ENCODE measurements at places on chromosomes 6 and 20. TPM values are rescaled to one million over a fixed set of nuclear protein-coding genes. Genes with fewer than 3 reads are reported as not detected.

ALDH8A1 gene
- total RNA-seq: not detected

GRCh38 chr6:152552616-152553209 is 84.4 kb downstream of the SYNE1 start:
- peak; percentile 24 for DNase-seq

PACRG gene
- not detected for total RNA-seq

SFTA2 gene
- not detected for total RNA-seq

GRCh38 chr6:13049666-13050254 is 278.6 kb downstream of the TBC1D7 start:
- no peak for DNase-seq

DNA sequence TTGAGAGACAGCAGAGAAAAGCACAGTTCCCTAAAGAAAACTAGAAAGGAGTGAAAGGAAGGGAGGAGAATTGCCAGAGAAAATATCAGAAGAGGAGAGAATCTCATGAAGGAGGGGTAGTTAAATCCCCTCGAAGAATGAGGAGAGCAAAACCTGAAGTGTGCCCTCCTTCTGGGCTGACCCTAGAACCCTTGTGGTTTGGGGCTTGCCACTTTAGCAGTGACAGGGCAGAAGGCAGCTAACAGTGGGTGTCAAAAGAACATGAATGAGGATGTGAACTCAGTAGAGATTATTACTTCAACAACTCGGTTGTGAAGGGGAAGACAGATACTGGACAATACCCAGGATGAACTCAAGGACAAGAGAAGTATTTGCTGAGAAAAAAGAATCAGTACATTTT is 73.6 kb downstream of the RALGAPA2 start:
- no peak for DNase-seq

PBOV1 gene
- not detected for total RNA-seq

GRCh38 chr6:33241968-33242367 is 29.7 kb downstream of the VPS52 start:
- DNase-seq: no peak

- DNase-seq: no peak
Observed at GRCh38 chr6:9002833-9003232, 567.5 kb upstream of the SLC35B3 start.

SNAP25 gene
- 4.2 TPM for total RNA-seq

- no peak for DNase-seq
Observed at GRCh38 chr6:112016320-112016719, 37.6 kb upstream of the CCN6 start.

GRCh38 chr20:7392542-7393206 is 547.6 kb downstream of the HAO1 start:
- DNase-seq: no peak

GRCh38 chr6:47810885-47811284 is 29.1 kb downstream of the OPN5 start:
- no peak for DNase-seq

ANKRD66 gene
- not detected for total RNA-seq

- DNase-seq: no peak
Observed at GRCh38 chr20:37903317-37904007, 535 bp downstream of the VSTM2L start.

ZSCAN31 gene
- total RNA-seq: 9.0 TPM

DNA sequence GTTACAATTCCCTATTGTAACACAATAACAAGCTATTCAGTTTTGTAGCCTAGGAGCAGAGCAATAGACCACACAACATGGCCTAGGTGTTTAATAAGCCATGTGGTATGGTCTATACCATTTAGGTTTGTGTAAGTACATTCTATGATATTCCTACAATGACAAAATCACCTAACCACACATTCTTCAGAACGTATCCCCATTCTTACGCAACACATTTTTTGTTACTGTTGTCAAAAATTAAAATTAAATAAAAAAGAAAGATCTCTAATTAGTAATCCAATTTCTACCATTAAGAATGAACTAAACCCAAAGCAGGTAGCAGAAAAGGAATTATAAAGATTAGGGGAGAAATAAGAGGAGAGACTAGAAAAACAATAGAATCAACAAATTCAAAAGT is 44.0 kb downstream of the RANBP9 start:
- no peak for DNase-seq

ENPP3 gene
- 19.5 TPM for total RNA-seq

DNA sequence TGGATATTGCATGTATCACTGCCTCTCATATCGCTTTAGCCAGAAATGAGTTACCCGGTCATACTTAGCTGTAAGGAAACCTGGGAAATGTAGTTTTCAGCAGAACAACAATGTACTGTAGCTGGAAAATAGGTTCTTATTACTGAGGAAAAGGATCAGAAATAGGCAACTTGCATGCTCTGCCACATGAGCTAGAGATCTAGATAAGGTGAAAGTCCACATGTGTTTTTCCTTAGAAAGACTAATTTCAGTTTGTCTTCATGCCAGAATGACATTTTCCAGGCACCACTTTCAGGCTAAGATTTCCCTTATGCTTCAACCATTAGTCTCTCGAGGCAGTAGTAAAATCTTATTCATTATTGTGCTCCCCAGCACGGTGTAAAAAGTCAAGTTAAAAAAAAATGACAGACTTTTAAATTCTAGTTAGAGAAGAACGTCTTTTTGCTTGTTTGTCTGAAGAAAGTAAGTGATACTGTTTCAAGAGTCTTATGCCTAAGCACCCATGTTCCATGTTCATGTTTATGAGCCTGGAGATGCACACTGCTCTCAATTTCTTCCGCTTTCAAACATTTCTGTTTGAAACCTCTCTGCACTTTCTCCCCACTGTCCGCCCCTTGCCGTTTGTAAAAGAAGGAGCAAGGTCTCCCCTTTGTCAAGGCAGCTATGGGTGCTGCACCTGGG is 67.6 kb downstream of the ZNF831 start:
- DNase-seq: no peak

- no peak for DNase-seq
Observed at GRCh38 chr6:168377484-168377855, 57.9 kb upstream of the DACT2 start.

ENPP5 gene
- total RNA-seq: 3.3 TPM

PRDM13 gene
- not detected for total RNA-seq

DNA sequence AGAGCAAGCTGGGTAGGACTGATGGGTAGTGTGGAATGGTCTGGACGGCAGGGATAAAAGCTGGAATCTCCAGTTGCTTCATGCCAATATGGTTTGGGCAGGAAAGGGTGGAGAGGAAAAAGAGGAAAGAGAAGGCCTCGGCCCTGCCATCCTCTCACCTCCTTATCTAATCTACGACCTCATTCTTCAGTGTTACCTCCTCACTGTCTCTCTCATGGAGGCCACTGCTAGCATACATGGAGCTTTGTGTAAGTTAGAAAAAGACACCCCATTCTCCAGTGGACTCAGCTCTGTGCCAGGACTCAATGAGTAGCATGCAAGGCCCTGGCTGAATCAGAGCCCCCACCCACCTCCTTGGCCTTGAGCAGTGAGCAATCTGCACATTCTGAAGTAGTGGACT is 6.1 kb upstream of the ARID1B start:
- DNase-seq: no peak

GABRR1 gene
- not detected for total RNA-seq

FABP7 gene
- total RNA-seq: not detected

GRCh38 chr20:35171753-35172433 is at the start of gene PROCR:
PROCR (plus strand) TSS chr20:35172072; CDS start chr20:35172155, 83 bp downstream.
- peak; percentile 87 for DNase-seq

TRIM31 gene
- 3.4 TPM for total RNA-seq

AVP gene
- total RNA-seq: not detected

DNA sequence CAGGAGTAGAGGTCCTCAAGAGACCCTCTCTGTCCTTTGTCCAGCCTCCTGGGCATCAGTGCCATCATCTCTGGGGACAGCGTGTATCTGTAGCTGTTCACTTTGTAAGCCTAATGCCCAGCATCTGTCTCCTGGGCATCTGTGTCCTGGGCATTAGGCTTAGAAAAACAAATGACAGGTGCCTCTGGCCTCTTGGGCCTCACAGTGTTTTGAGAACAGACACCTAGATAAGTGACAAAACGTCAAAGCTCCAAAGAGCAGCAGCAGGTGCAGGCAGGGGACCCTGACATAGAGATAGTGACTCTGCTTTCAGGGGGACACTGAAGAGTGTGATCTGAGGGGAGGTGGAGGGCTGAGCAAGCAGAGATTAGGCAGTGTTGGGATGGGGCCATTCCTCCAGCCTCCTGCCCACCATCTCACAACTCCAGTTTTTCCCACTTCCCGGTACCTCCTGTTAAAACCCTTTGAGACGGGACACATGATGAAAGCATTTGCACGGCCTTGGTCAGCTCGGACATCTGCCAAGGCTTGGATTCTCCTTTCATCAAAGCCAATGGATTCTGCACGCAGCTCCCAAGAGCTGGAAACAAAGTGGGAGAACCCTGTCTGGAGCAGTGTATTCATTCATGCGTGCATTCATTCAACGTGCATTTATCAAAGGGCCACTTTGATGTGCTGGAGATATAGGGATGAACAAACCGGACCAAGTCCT is 55.5 kb upstream of the CD93 start:
- no peak for DNase-seq

- peak; percentile 63 for DNase-seq
Observed at GRCh38 chr20:7090811-7091210, 323.3 kb downstream of the BMP2 start.

TCF15 gene
- not detected for total RNA-seq

- no peak for DNase-seq
Observed at GRCh38 chr20:44019638-44020335, 105.1 kb downstream of the TOX2 start.

DNA sequence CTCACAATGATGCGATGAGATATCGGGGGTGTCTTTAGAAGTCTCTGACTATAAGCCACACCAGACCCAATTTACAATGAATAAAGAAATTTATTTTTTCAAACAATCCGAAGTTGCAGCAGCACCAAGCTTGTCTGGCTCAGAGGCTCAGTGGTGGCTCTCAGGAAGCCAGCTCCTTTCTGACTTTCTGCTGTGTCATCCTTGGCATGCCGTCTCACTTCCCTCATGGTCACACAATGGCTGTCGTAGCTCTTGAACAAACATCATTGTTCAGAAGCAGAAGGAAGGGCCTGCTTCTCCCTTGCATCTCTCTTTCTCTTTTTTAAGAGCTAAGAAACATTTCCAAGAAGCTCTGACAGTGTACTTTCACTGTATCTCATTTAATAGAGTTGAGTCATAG is 299.0 kb downstream of the DOK5 start:
- DNase-seq: no peak

EEF1A2 gene
- 2.4 TPM for total RNA-seq

DNA sequence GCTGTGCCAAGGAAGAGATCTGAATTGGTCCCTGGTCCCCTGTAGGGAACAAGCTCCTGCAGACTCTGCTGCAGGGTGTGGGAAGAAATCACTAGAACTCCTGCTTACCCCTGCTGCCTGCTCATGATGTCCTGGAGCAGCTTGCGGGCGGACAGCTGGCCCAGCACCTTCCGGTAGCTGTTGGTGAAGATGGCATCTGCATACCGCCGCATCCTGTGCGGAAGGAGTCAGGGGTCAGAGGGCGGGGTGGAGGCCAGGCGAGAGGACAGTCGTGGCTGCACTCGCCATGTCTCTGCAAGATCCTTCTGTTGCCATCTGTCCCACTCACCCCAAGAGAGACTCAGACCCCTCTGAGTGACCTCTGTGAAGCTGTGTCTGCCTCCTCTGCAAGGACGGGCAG is 5.3 kb downstream of the GHRH start:
- no peak for DNase-seq

- DNase-seq: no peak
Observed at GRCh38 chr6:153994811-153995210, 44.2 kb upstream of the OPRM1 start.

RSPH4A gene
- total RNA-seq: not detected

DUSP15 gene
- 1.1 TPM for total RNA-seq

Data from transverse colon (tissue), 4 donors.